ENCODE measurements at places on chromosomes 11 and 22.

GRCh38 chr11:16016468-16016829 lies 339.9 kb downstream of the SOX6 start:
- DNase-seq, result no peak

GRCh38 chr11:57874981-57875380 lies 113.4 kb downstream of the CTNND1 start:
- no peak for DNase-seq

DNA sequence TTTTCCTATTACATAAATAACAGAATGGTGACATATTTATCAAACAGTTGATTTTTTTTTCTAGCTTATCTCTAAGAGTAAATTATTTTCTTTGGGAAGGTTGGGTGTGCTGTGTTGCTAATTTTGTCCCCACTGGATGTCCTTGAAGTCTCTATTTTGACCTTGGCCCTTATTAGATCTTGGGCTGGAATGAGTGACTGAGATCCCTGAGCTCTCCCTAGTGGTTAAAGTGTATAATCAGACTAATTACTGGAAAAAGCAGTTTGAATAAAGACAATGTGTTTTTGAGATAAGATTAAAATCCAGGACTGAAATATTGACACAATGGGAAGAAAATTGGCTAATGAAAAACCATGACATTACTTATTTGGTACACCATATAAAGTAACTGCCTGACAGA lies 56.1 kb downstream of the AASDHPPT start:
- DNase-seq, result no peak

GRCh38 chr11:103978616-103979595 lies 57.5 kb upstream of the DDI1 start:
- no peak for DNase-seq

DNA sequence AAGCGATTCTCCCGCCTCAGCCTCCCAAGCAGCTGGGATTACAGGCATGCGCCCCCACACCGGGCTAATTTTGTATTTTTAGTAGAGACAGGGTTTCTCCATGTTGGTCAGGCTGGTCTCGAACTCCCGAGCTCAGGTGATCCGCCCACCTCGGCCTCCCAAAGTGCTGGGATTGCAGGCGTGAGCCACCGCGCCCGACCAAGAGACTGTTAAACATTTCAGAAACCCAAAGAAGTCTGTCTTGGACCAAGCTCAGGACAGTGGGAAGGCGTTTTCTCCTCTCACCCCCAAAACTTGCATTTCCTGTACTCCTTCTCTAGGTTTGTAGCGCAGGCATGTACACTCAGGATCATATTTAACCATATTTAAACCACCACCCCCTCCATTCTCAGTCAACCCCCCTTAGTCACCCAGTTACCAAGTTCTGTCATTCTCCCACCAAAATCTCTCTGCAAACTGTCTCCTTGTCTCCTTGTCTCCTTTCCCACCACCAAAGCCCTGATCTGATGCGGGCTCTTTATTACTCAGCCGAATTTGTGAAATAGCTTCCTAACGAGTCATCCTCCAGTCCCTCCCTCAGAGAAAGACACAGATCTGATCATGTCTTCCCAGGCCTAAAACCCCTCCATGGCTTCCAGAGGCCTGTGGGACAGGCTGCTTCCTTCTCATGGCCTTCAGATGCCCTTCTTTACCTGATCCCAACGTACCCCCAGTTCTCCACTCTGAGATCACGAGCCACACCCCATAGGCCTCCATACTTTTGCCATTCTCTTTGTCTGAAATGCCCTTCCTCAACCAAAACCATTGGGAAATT lies 29.0 kb upstream of the CREB3L1 start:
- peak; percentile 96 for DNase-seq
